ENCODE measurements at places on chromosomes 6 and 20.

GRCh38 chr6:36319436-36319762 lies 17.3 kb downstream of the BNIP5 start:
- no peak for DNase-seq

- DNase-seq: no peak
Measured at GRCh38 chr6:143262859-143263258, 187.6 kb downstream of the ADAT2 start.

DNA sequence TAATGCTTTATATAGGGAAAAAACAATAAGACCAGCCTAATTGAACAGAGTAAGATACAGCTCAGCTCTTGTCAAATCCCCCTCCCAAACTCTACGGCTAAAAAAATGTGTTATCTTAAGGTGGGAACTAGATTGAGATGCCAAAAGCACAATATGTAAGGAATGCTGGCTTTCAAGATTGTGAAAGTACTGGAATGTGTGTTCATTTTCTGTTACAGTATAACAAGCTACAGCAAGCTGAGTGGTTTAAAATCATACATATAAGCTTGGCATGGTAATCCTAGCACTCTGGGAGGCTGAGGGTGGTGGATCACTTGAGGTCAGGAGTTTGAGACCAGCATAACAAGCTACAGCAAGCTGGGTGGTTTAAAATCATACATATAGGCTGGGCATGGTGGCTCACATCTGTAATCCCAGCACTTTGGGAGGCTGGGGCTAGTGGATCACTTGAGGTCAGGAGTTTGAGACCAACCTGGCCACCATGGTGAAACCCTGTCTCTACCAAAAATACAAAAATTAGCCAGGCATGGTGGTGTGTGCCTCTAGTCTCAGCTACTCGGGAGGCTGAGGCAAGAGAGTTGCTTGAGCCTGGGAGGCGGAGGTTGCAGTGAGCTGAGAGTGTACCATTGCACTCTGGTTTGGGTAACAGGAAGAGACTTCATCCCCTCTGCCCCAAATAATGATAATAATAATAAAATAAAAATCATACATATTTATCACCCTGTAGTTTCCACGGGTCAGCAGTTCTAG lies 297.7 kb downstream of the DOK5 start:
- DNase-seq: no peak

- no peak for DNase-seq
Measured at GRCh38 chr6:834190-834589, 141.3 kb upstream of the EXOC2 start.

DNA sequence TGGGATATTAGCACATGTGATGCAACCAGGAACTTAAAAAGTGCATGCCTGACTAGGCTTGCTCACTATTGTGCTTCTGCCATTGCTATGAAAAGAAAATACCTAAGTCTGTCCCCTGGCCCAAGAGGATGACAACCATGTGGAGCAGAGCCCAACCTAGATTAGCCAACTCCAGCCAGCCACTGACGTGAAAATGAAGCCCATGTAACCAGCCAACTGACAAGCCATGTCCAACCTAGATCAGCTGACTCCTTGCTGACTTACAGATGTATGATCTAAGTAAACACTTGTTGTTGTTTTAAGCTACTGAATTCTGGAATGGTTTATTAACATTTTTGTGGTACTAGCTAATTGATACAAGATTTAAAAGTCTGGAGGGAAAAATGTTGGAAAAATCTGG lies 47.5 kb downstream of the PIGU start:
- no peak for DNase-seq

- no peak for DNase-seq
Measured at GRCh38 chr6:45610832-45611231, 233.1 kb upstream of the SUPT3H start.

GRCh38 chr6:37558168-37558567 lies 58.5 kb upstream of the CCDC167 start:
- DNase-seq: no peak

DNA sequence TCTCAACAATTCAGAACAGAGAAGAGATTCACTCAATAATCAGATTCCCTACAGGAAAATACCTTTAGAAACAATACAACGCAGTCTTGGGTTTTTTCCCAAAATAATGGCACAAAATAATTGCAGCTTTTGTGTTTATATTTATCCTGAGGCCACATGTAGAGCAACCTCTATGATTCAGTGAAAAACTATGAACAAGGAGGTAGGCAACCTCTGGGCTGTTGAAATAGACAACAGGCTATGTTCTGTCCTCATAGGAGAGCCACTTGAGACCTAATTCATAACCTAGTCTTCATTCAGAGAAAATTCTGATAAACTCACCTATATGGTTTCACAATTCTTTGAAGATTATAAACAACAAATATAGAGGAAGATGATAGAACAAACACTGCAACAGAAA lies 118.3 kb downstream of the KHDC1L start:
- DNase-seq: no peak

DNA sequence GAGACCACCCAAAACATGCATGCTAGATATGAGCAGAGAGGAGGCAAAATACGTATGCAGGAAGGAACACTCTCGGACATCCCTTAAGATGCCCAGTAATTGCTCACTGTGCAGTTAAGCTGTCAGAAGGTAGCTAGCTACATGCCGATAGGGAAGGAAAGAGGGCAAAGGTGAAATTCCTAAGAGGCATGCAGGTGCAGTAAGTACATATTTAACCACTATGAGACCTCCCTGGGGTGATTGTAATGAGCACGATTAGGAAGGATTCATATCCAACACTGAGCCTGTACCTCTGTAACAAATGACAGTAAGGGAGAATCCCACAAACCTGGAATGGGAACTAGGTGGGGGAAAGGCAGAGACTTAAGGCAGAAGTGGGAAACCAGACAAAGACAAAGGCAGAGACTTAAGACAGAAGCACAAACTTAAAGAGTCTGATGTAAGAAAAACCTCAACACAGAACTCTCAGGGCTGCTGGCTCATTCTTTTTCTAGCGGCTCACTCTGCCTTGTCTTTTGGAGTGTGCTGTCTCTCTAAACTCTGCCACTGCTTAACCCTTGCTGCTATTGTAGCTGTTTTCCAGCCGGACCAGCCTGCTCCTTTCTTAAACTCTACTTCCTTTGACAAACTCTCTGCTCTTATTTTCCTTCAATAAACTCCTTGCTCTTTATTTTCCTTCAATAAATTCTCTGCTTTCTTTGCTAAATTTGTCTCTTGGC lies 148.1 kb downstream of the UBE3D start:
- DNase-seq: no peak

GRCh38 chr20:11917663-11918062 lies at the start of gene BTBD3:
Gene BTBD3, plus strand, starts transcription at chr20:11917893. Its CDS starts 383 bp downstream, at chr20:11918276.
- peak; percentile 2 for DNase-seq

DNA sequence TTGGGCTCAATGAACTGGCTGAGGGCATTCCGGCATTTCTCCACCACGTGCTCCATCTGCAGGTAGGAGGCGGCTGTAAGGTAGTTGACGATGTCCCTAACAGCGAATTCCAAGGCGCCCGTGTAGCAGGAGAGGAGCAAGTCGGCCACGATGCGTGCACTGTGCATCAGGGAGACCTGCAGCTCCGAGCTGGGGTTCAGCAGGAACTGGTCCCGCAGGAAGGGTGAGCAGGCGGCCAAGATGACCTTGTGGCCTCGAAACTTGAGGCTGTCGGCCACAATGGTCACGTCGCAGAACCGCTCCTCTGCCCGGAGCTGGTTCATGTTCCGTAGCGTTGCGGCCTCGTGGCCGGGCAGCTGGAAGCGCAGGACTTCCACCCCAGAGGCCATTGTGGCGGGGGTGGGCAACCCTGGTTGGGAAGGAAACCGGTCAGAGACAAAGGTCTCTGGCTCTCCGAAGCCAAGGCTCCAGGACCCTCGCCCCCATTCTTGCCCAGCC lies 920 bp downstream of the ZBTB12 start:
- DNase-seq: no peak

GRCh38 chr6:85360794-85361642 lies 88.9 kb upstream of the NT5E start:
- no peak for DNase-seq

DNA sequence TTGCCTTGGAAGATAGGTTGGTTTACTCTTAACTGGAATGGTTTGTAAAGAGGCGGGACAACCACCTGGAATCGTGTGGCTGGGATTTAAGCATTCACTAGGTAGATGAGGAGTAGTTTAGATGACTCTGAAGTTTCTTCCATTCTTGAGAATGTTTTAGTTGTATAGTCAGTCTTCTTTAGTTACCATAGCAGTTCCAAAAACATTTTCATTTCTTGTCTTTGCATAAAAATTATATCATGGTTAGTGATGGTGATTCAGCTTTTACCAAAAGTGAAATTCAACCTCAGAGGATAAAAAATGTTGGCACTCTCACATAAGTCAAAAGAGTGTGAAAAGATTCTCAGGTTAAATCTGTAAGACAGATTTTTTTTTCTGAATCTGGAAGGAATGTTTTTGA lies 70.3 kb downstream of the SMAP1 start:
- no peak for DNase-seq

- DNase-seq: no peak
Measured at GRCh38 chr6:125041740-125042459, 79.7 kb downstream of the RNF217 start.

DNA sequence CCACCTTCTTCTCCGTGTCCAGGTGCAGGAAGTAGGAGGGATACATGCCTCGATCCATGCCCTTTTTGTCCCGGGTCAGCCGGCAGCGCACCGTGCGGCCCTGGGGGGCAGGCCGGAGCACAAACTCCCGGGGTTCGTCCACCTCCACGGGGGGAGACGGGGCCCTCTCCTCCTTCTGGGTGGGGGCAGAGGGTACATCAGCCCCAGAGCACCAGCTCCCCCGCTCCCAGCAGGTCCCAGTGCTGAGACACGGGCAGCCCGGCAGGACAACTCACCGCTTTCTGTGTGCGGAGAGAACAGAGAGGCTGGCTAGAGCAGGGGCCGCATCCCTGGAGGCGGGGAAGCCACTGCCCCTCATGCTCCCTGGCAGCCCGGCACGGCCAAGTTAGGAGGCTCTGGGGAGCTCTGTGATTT lies 6.7 kb downstream of the TULP1 start:
- no peak for DNase-seq

DNA sequence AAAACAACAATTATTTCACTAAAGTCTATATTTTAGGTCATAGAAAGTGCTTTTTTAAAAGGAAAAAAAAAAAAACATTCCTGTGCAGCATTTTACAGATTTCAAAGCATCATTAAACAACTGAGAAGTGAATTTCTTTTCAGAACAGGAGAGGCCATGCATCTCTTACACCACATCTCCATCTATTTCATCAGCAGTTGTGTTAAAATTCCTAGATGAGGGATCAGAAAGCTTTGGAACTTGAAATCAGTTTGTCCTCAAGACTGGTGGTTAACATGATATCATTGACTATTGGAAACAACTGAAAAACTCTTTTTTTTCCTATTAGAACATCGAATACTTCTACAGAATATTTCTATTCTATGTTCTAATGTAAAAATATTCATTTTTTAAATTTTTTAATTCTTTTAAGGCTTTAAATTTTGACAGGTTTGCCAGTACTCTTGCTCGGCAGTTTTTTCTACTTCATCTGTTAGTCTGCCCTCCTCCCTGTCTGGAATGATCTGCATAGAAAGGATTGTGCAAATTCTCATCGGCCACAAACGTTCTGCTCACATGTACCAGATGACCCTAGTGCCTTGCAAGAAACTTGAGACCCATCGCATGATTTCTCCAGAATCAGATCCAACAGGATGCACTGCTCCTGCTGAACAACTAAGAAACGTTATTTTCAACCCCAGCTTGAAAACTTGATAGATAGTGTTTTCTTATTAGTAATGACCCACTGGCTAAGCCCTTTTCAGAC lies 411.0 kb upstream of the AGPAT4 start:
- DNase-seq: no peak

DNA sequence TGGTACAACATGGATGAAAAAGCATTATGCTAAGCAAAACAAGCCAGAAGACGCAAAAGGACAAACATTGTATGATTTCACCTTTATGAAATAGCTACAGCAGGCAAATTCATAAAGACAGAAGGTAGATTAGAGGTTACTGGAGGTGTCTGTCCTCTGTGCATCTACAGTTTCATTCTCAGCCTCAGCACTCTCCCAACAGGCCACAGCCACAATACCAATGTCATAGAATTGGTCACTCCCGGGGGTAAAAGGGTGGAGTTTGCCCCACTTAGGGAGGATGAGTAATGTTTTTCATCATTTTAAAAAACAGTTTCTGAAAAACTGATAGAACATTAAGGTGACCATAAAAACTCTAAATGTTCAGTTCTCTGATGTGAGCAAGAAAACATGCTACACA lies 17.2 kb upstream of the TMX4 start:
- DNase-seq: no peak

GRCh38 chr6:167932468-167933276 lies 64.8 kb upstream of the KIF25 start:
- no peak for DNase-seq

- no peak for DNase-seq
Measured at GRCh38 chr6:43674291-43674690, 13.3 kb downstream of the MRPS18A start.

GRCh38 chr20:8152847-8153246 lies 20.8 kb downstream of the PLCB1 start:
- no peak for DNase-seq

- DNase-seq: no peak
Measured at GRCh38 chr6:77561768-77562314, 91.0 kb upstream of the MEI4 start.

DNA sequence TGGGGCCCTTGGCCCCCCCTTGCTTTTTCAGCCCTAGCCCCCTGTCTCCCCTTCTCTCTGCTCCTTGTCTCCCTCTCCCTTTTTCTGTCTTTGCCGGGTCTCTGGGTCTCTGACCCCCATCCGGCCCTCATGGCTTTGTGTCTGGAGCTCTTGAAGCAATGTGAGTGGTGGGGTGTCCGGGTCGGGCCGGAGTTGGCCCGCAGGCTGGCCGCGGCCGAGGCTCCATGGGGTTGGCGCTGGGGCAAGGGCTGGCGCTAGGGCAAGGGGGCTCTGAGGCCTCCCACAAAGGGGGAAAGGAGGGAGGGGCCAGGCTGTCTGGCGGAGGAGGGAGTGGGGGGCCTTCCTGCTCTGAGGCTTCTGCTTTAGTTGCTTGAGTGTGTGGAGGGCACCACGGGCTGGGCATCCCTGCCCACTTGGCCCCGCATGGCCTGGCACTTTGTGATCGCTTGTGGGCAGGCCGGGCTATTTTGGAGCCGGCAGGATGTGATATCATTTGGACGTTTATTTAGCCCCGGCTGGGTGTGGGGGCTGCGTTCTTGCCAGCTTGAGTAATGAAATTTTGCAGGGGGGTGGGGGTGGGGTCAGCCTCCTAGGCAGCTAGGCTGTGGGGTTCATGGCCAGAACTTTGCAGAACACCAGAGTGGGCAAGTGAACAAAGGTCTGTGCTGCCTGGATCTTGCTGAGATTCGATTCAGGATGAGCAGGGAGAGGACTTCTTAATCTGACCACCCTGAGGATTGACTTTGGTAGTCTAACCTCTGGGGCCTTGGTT lies 78.7 kb upstream of the MYL9 start:
- no peak for DNase-seq

DNA sequence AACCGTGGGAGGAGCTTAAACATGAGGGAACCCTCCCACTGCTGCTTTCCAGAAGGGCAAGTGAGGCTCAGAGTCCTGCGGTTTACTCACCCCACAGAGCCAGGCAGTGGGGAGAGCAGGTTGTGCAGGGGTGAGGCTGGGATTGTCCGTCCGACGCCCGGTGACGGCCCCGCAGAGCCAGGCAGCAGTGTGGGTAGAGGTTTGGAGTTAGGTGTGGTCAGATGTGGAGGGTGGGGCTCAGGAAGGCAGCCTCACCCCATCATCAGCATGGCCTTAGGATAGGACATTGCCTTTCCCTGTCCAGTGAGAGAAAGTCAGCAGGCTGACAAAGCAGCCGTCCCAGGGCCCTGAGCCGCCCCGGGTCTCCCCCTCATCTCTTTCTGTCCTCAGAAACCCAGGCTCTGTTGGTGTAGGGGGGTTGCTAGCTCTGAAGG lies 234.6 kb downstream of the DLL1 start:
- no peak for DNase-seq

- no peak for DNase-seq
Measured at GRCh38 chr6:154555073-154555677, 44.7 kb upstream of the CNKSR3 start.
